ENCODE measurements at places on chromosomes 2 and 18.

DNA sequence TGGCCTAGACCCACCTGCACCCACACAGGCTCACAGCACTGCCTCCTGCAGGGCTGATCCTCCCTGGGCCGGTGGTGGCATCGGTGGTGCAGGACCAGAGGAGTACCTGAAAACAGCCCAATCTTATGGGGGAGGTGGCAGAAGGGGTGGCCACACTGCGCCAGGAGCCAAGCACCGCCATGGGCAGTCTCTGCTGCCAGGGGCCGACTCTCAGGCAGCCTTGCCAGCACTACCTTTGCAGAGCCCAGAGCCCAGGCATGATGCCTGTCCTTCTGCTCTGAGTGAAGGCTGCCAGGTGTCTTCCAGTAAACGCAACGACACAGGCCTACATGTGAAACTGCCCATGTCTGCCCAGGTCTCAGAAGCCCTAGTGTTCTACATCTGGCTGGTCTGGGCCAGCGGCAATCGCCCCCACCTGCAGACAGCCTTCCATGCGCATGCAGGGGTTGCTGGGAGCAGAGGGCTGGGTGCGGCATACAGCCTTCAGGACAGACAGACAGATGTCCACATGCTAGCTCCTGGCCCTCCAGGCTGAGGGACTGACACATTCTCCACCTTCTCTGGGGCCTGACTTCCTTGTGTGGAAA is 6.8 kb downstream of the HS6ST1 start:
- DNase-seq = no peak

GRCh38 chr18:27656167-27656778 is 471.2 kb upstream of the CHST9 start:
- no peak for DNase-seq

- no peak for DNase-seq
Measured at GRCh38 chr2:100000915-100001707, 141.3 kb downstream of the AFF3 start.

DNA sequence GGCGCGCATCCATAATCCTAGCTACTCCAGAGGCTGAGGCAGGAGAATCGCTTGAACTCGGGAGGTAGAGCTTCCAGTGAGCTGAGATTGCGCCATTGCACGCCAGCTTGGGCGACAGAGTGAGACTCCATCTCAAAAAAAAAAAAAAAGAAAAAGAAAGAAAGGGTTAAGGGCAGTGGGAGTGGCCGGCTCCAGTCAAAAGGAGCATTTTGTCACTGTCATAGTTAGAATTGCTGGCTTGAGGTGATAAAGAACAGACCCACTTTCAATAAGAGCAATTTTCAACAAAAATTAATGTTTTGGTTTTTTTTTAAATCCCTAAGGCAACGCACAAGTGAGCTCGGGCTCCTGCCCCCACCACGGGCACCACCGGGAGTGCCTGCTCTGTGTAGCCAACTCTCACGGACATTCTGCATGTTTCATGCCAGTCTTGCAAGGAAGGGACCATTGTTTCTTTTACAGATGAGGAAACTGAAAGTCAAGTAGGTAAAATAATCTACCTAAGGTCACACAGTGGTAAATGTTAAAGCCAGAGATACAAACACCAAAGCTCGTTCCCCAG is 8.5 kb downstream of the CIB4 start:
- DNase-seq = no peak

GRCh38 chr2:67083951-67084350 is 313.2 kb upstream of the ETAA1 start:
- DNase-seq = no peak

GRCh38 chr2:11669454-11670291 is at the start of gene NTSR2:
Gene NTSR2 (minus strand): TSS chr2:11670195. CDS start chr2:11670129, 66 bp downstream.
- no peak for DNase-seq

DNA sequence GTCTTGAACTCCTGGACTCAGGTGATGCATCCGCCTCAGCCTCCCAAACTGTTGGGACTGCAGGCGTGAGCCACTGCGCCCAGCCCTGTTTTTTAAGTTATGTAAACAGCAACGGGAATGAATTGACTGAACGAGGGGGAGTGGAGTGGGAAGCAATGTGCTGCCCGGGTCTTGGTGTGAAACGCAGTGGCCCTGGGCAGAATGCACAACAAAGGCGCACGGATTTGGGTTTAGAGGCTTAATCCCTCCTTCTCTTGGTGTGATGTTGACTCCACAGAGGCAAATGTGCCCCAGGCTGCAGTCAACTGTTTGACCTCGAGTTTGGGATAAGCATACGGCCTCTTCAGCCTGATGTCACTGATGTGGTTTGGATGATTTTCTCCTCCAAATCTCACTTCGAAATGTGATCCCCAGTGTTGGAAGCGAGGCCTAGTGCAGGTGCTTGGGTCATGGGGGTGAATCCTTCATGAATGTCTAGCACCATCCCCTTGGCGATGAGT is 97.4 kb downstream of the AGAP1 start:
- DNase-seq = no peak

DNA sequence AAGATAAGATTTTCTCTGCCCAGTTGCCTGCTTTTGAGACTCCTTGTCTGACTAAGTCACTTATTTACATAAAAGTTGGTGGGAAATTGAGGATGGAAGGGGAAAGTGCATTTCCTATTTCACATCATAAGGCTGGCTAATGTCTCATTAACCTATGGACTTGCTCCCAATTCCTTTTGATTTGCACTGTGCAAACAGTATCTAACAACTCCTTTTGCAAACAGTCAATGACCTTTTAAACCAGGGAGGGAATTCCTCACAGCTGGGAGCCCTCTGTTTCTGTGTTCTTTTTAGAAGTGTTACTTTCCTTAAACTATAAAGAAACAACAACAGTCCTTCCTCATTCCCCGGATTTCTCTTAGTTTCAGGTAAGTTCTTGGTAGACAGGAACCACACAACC is 272.8 kb downstream of the RND3 start:
- DNase-seq = no peak

DNA sequence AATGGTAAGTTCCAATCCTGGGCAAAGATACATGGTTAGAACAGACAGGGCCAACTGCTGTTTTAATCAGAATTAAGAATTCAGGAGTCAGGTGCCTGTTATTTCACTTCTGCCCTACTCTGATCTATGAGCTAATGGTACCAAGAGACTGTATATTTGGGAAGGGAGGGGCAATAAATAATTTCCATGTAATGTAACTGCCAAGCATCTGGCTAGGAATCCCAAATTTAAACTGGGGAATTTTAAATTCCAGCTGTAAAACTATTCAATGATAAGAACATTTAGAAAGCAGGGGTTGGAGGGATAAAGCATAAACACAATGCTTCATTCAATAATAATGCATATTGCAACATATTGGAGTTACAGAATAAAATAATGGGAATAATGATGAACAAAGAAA is 49.7 kb downstream of the SCN7A start:
- DNase-seq = no peak

DNA sequence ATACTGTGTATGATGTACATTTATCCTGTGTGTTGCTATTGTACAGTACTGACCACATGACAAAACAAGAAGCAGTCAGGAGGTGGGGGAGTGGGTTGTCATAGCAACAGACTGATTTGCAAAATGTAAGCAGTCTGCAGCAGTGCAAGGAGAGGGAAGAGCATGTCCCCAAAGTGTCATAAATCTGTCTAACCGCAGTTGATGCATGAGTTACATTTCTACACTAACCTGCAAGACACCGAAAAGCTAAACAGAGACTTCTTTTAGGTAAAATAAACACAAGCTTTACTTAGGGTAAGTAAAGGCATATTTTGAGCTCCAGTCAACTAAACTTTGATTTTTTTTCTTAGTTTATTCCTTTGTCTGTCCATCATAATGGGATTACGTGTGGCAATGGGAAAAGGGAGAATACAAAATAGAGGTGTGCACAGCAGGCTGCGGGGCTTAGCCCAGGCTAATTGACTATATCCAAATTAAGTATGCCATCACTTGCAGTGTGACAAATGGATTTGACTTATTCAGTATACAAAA is 134.5 kb downstream of the MEIS1 start:
- no peak for DNase-seq

DNA sequence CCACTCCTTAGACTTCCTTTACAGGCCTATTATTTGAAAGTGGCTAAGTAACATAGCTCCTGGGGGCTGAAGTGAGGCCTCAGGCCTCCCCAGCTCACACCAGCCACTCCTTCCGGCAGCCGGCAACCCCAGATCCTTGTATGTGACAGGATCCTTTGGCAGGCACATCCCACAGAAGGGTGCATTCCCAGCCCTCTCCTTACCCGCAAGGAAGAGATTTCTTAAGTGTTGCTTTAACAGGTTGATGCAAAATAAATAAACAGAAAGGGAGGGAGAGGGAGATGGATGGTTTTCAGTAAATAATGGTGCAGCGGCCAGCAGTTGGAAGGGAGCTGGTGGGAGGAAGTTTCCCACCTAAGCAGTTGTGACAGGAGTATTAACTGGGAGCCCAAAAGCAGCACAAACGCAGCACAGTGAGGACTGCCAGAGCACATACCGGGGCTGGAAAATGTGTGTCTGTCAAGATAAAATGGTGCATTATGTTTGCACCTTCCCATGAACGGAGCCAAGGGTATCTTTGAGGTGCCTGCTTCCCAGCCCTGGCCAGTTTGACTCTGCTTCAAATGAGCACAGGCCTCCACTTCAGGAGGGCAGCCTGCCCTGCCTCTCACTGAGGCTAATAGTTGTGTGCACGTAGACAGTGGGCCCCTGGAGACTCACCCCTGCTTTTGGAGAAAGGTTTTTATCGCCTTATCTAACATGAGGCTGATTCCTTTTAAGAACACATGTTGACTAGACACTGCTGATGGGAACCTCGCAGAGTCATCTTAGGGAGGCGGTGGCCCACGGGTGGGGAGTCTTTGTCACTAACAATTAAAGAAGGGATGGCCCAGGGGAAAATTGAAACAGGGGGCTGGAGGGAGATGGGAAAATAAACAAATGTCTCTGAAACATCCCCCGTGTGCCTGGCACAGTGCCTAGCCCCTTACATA is 32.8 kb downstream of the NRP2 start:
- DNase-seq = no peak

- DNase-seq = no peak
Measured at GRCh38 chr2:26034637-26034992, 731 bp downstream of the RAB10 start.

DNA sequence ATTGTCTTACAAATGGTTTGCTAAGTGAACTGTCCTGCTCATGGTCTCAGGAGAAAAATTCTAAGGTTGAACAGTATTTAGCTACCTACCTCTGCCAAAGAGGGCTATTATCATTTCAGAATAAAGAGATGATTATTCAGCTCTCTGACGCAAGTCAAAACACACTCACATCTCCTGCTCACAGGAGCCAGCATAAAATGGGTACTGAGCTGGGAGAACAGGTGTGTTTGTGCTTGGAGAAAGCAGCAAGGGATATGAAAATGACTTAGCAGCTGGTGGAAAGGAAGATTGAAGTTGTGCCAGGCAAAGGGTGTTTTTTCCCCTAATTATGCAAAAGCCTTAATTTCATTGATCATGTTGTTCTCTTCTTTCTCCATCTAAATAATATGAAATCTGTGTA is 47.3 kb upstream of the TANK start:
- DNase-seq = no peak

GRCh38 chr2:240933966-240934700 is 28.0 kb downstream of the CROCC2 start:
- DNase-seq = no peak

DNA sequence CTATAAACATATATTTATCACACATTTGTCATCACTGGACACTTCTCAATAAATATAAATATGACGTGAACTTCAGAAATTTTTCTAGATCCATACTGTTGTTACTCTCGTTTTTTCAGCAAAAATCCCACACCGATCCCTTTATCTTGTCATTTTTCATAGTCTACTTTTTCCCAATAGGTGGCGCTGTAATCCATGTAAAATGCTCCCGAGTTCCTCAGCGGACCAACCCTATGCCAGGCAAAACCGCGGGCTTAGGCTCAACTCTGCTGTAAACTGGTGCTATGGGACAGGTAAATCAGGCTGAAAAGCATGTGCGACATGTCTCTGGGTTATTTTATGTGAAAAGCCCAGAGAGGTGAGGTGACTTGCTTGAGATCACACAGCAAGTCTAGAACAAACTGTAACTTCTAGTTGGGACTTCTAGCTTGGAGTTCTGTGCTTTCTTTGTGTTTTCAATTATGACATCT is 104.0 kb downstream of the COBLL1 start:
- DNase-seq = no peak

DNA sequence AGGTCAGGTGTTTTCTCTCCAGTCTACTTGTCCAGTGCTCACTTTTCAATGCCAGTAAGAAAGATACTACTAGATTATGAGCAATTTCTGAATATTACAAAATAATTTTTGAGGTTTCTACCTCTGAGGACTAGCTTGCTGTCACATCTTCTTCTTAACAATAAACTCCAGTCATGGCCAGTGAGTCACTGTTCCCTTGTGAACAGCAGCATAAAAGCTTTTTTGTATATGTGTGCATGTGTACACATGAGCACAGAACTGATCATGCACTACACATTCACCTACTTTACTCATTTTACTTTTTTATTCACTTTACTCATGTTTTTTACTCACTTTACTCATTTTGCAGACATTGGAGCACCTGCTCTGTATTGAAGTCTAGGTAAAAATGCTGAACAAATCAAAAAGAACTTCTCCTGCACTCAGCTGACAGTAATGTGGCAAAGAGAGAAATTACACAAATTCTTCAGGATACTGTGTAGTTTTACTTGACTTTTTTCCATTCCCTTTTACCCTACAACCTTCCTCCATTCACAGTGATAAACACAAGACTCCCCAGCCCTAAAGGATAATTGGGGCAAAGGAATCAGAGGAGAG is 28.0 kb downstream of the ST6GAL2 start:
- DNase-seq = no peak

- no peak for DNase-seq
Measured at GRCh38 chr2:105785095-105785847, 40.6 kb downstream of the NCK2 start.

GRCh38 chr2:17495590-17495989 is 22.6 kb downstream of the RAD51AP2 start:
- DNase-seq = no peak

GRCh38 chr2:63555299-63555698 is 33.0 kb downstream of the WDPCP start:
- DNase-seq = no peak

DNA sequence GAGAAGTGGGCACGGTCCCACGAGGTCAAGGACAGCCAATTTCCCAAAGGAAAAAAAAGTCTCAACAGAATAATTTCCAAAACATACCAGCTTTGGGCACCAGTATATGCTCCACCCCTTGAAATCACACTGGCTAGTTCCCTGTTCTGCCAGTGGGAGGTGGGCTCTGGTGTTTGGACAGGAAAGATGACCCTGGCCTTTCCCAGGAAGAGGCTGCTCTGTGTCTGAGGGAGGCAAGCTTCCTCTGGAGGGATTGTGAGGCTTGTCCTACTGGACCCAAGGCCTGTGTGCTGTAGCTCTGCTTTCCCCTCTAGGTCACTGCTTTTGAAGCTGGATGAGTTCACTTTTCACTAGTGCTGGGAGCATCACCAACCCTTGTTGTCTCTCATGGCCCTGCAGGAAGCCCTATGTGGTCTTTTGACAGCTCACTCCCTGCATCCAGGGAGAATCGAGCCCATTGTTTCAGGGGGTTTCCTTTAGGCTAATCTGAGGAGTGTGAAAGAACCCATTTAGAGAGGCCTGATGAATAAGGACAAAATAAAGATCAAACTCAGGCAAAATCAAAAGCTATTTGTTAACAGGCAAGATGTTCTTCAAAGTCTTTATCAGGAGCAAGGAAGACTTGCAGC is 36.3 kb downstream of the CXCR4 start:
- DNase-seq = no peak

GRCh38 chr2:217223222-217223930 is 363.5 kb upstream of the TNP1 start:
- no peak for DNase-seq

GRCh38 chr18:75810516-75810915 is 383.0 kb upstream of the SMIM21 start:
- no peak for DNase-seq

All from stimulated activated CD8-positive, alpha-beta memory T cell treated with anti-CD3 and anti-CD28 coated beads, Interleukin-15, amount 100 ng/mL, for 4 hours (primary cell).